ENCODE measurements at places on chromosomes 12 and 14.
A peak's percentile ranks its signal among the peaks of the same experiment; 100 is the strongest.

- no peak for DNase-seq
Measured at GRCh38 chr12:90449611-90450010, 505.4 kb downstream of the CCER1 start.

DNA sequence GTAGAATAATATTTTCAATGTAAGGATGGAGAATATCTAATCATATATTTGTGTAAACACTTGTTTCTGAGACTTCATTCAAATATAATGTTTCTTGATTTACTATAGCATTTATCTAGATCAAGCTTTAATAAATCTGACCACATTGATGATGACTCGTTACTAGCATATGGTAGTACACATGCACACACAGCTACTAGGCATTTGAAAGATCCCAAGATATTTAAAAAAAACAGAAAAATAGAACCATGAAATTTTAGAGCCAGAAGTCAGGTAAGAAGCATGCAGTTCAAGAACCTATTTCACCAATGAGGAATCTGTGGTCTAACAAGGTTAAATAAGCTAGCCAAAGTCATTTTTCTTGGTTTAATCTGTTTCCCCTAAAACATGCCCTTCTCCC lies 32.0 kb downstream of the DCP1B start:
- DNase-seq: no peak

DNA sequence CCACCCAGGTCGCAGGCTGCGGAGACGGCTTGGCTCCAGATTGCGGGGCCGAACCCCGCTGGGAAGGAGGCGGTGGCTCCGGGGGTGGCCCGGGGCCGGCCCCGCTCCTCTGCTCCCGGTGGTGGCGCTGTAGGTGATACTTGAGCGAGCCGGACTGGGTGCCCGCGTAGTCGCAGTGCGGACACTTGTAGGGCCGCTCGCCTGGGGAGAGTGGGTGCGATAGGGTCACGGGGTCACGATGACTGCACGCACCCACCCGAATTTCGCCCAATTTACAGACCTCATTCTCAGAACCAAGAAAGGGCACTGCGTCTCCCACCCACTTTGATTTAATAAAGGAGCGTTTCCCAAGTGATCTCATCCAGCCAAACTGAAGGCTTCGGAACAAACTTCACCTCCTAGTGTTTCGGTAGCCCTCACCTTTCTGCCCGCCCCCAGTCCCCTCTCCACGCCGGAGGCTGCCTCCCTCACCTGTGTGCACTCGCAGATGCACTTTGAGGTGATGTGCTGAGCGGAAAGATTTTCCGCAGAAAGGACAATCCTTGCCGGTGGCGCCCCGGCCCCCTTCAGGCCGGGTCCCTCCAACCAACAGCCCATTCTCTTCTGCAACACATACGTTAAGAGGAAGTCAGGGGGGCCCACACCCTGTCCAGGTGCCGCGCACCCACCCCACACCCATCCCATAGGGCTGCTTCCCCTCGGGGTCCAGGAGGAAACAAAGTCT lies 7.4 kb downstream of the ZNF219 start:
- no peak for DNase-seq

GRCh38 chr12:131057211-131057721 lies 103.6 kb downstream of the ADGRD1 start:
- no peak for DNase-seq

GRCh38 chr12:127125607-127126259 lies 1141.2 kb upstream of the TMEM132C start:
- no peak for DNase-seq

GRCh38 chr14:94122438-94122837 lies 7.0 kb downstream of the IFI27L2 start:
- DNase-seq: no peak

GRCh38 chr12:48817873-48818830 lies at the start of gene CACNB3:
TSS of gene CACNB3 (plus strand) at chr12:48818496. CDS start at chr12:48818930, 434 bp downstream.
- peak; percentile 90 for DNase-seq

DNA sequence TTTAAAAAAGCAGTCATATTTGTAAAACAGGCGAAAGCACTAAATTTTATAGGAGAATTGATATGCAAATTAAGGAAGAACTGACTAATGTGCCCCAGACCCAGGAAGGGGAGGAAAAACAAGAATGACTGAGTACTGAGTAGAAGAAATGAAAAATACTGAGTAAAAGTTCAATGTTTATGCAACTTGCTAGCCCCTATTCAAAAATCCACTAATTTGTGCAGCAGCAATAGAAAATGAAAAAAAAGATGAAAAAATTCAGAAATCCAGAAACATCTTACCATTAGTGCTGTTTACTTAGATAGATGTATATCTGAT lies 6.1 kb downstream of the CHD8 start:
- no peak for DNase-seq

DNA sequence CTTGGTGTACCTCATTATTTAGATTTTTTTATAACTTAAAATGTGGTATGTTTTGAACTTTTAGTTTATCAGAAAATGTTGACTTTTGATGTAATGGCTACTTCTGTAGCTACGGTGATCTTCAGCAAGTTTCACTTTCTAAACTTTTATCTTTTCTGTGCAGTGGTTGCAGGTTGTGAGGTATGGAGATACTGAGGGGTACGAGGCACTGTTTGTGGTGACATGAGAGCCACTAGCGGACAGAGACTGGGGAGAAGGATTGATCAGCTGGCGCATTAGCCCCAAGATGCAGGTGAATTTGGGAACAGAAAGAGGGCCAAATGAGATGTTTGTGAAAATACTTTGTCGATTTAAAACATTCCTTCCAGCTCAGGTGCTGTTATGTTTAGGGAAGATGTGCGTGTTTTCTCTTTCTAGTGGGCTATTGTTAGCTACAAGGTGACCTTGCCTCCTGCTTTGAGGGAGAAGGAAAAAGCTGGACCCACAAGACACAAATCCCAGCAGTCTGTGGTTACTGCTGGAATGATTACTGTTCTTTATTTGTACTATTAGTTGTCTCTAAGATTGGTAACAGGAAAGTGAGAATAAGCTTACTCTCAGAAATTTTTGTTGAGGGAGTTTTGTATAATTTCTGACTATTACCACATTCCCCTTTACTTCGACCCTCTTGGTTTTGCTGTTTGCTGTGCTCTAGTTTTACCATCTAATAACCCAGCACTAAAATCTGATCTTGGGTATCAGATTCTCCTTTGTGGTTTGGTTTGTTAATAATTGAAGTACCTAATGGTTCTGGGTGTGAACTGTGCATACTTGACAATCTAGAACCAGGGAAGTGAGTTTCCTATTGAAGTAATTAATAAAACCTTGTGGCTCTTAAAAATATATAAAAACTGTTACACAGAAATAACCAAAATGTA lies 61.7 kb downstream of the FBXO34 start:
- DNase-seq: no peak

- DNase-seq: no peak
Measured at GRCh38 chr14:65560340-65561027, 148.0 kb downstream of the FUT8 start.

DNA sequence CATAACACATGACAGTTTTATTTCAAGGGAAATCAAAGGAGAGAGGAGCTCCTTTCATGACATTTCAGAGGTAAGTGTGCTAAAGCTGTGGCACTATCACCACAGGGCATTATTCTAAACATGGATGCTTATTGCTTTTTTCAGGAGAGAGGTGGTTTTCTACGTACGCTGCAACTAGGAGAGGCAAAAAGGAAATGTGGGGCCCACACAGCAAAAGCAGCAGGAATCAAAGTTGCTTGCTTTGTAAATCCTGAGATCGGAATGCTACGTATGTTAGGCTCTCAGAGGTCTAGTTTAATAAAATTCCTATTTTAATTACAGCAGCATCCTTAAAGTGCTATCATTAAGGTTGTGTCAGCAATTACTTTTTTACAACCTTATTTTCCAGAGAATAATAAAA lies 55.0 kb upstream of the GRIP1 start:
- DNase-seq: no peak

DNA sequence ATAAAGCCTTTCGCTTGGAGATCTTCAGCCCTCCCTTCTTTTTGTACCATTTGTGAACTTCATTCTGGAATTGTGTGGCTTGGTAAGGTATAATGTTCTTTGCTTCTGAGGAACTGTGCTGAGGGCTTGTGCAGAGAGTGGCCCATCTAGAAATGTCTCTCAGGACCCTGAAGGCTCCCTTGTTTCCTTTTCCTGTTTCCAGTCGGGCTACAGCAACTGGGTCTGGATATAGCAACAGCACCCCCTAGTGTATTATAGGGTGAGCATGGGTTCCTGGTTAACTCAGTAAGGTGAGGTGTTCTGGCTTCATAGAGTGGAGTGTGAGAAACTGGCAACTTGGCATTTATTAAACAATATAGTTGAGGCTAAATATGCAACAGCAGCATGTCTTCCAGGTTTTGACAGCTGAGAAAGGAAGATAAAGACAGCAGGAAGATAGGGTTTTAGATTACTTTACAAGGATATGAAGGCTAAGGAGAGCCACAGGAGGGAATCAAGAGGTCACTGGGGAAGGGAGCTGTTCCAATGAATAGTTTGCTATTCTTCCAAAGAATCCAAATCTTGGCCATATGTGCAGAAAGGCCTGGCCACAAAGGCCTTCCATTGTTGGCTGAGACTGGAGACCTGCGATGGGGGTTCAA lies 49.1 kb upstream of the RNU6-8 start:
- peak; percentile 90 for DNase-seq

DNA sequence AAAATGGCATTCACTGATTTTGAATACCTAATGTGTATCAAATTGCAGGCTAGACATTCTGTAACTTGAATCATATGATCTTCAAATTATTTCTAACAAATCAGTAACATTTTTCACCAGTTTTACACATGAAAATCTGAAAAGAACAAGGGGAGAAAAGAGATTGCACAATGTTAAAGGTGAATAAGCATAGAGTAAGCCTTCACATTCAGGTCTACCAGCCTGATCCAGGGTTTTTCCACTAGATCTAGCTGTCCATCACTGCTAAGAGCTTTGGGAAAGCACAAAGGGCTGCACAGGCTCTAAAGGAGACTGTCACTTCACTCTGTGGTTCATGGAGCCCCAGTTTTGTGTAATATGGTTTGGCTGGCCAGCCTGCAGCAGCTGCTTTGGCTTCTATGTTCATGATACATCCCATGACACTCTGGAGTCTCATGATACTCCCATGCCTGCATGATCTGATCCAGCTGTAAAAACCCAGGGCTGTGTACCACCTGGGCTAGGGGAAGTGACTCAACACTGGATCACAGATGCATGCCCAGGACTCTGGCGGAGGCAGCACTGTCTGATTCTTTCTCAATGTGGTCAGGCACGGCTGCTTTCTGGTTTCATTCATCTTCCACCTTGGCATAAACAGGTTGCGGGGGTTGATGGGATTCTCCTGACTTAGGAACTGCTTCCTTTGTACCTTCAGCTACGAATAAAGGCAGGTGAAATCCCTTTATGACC lies 859.7 kb downstream of the GALC start:
- no peak for DNase-seq

GRCh38 chr12:68224613-68225285 lies 861 bp downstream of the IL26 start:
- no peak for DNase-seq

DNA sequence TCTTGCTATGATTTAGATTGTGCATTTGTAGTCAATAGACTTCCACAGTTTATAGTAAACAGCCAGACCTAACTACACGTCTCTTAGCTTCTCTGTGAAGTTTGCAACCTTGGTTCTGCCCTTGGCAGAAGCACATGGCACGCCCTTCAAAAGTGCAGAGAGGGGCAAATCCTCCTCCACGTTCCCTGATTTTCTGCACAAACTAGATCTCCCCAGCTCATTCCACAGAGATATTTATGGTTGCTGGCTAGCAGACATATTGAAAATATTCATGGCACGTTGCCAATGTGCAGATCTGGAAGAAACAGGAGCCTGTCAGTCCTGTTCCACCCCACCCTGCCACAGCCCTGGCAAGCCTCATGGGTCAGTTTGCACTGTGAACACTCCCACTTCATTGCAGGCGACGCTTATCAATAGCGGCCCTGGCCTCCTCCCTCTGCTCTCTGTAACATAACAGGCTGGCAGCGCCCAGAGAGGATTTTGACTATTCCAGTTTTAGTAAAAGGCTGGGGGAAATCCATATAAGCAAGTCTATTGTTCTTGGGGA lies 6.5 kb upstream of the LGALS3 start:
- DNase-seq: peak; percentile 69
